NCI-H1092 treated with DMSO at 0.1 percent for 48 hours (cell line): ENCODE measurements at places on chromosomes 4 and X.

DNA sequence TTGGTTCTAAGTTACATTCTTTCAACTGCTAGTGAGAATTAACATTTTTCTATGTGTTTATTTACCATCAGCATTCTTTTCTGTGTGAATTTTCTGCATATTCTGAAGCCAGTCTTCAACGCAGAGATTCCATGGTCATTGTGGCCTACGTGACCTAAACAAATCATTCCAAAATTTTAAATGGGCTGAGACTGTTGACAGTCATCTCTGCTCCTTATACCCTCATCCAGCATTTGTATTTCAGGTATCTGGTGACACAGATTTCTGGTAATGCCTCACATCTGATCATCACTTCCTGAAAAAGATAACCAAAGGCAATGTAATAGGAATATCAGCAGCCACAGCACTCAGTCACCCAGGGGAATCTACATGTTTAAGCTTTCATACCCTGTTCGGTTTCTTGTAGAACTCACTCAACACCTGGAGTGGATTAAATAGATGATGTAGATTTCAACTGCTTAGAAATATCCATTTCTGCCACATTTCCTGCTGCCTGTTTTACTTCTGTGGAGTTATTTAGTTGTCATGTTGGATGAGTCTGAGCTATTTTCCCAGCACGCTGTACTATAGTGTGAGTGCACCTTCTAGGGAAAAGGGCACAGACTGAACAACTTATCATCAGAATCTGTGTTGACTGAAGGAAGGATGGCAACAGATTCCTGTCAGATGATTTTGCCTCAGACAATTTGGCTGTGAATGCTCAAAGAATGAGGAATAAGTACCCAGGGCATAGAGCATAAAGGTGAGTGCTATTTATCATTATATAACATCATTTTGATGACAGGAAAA, 73.0 kb upstream of the HPGD start:
- DNase-seq, result no peak

DNA sequence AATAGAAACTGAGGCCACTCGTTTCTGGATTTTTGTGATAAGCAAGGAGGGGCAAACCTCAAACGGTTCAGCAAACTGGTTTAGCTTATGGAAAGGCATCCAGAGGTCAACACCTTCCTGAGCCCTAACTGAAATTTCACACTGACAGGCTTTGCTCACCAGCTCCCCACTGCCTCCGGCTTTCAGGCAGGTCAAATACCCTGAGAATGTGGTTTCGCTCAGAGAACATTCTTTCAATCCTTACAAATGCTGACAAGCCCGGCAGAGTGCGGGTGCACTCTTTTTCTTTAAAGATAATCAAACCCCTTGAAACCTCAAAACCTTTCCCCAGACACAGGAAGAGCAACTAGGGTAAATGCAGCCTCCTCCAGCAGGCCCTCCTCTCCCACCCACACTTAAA, 41.5 kb downstream of the CD40LG start:
- no peak for DNase-seq

DNA sequence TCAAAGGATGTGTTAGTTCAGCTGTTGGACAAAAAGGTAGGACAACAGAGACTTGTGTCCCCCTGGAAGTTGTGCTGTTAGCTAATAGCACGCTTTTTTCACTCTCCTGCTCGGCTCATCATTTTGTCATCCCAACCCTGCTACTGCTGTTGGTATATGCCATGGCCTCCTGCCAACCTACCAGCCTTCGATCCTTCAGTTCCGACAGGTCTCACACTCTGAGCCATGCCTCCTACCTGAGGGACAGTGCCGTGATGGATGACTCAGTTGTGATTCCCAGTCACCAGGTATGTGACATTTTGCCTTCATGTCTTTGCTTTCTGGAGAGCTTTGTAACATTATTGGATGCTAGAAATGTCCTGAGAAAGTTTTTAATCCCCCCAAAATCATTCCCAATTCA, 268.1 kb downstream of the ANK2 start:
- DNase-seq, result no peak

- DNase-seq, result no peak
Observed at GRCh38 chrX:156001001-156001666, 3.6 kb downstream of the IL9R start.

DNA sequence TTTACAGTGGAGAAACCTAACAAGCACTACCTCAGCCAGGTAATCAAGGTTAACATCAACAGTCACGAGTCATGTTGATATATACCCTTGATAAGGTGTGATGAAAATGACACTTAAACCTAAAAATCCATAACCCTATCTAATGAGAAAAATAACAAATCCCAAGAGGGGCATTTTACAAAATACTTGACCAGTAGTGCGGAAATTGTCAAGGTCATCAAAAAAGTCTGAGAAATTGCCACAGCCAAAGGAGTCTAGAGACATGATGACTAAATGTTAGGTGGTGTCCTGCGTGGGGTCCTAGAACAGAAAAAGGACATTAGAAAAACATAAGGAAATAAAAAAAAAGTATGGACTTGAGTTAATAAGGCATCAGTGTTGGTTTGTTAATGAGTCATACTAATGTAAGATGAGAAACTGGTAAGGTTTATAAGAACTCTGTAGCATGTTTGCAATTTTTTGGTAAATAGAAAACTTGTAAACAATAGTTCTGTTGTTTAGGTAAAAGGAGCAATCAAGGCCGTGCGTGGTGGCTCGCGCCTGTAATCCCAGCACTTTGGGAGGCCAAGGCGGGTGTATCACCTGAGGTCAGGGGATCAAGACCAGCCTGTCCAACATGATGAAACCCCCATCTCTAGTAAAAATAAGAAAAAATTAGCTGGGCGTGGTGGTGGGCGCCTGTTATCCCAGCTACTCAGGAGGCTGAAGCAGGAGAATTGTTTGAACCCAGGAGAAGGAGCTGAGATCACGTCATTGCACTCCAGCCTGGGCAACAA, 2.9 kb downstream of the RPL36A start:
- DNase-seq, result no peak

GRCh38 chr4:88078579-88078978, 71.1 kb downstream of the PKD2 start:
- no peak for DNase-seq

DNA sequence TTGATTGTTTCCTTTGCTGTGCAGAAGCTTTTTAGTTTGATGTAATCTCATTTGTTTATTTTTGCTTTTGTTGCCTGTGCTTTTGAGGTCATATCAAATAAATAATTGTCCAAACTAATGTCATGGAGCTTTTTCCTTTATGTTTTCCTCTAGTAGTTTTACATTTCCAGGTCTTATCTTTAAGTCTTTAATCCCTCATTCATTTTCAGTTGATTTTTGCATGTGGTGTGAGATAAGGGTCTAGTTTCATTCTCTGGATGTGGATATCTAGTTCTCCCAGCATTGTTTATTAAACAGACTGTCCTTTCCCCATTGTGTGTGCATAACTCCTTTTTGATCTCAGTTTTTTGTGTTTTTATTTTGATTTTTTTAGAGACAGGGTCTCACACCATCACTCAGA, 179.1 kb upstream of the STK26 start:
- DNase-seq, result no peak

DNA sequence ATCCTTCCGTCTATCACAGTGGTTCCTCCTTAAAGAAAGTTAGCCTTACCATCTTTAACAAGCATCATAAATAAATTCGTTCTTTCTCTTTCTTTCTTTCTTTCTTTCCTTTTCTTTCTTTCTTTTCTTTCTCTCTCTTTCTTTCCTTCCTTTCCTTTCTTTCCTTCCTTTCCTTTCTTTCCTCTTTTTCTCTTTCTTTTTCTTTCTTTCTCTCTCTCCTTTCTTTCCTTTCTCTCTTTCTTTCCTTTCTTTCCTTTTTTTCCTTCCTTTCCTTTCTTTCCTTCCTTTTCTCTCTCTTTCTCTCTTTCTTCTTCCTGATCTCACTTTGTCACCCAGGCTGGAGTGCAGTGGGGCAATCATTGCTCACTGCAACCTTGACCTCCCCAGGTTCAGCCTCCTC, 60.4 kb downstream of the ENPP6 start:
- DNase-seq, result no peak

GRCh38 chr4:24923550-24923949, 10.7 kb upstream of the CCDC149 start:
- no peak for DNase-seq

DNA sequence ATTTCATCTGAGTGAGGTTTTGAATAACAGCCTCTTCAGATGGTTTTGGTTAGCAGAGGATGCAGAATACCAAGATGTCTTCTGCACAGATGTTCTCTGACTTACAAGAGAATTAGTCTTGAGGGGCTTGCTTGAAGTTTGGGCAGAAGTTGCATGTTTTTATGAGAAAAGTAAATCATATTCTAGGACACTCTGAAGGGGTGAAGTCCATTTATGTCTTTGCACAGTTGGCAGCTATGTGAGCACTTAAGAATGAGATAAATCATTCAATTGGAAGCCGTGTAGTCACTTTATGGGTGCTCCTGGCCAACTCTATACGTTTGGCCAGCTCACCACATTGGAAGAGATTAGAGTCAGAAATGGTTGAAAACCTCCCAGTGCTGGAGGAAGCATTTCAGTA, 252.7 kb upstream of the KCNIP4 start:
- DNase-seq, result no peak

- no peak for DNase-seq
Observed at GRCh38 chrX:78330540-78330939, 3.1 kb upstream of the CYSLTR1 start.
